ENCODE measurements at places on chromosomes 3 and 15.

DNA sequence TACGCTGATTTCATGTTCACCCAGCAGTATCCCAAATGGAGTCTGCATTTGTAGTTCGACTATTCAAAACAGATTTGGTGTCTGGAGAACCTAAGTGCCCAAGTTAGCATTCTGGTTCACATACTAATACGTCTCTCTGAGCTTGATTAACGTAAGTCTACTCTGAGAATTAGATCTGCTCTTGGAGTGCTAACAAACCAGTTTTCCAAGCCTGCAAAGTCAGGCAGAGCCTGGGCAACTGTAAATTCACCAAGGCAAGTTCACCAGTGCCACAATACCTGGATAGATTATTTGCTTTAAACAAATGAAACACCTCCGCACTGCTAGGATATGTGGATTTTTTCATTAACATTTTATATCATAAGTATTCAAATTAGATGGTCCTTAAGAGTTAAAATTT lies 912.6 kb downstream of the ROBO1 start:
- no peak for DNase-seq

DNA sequence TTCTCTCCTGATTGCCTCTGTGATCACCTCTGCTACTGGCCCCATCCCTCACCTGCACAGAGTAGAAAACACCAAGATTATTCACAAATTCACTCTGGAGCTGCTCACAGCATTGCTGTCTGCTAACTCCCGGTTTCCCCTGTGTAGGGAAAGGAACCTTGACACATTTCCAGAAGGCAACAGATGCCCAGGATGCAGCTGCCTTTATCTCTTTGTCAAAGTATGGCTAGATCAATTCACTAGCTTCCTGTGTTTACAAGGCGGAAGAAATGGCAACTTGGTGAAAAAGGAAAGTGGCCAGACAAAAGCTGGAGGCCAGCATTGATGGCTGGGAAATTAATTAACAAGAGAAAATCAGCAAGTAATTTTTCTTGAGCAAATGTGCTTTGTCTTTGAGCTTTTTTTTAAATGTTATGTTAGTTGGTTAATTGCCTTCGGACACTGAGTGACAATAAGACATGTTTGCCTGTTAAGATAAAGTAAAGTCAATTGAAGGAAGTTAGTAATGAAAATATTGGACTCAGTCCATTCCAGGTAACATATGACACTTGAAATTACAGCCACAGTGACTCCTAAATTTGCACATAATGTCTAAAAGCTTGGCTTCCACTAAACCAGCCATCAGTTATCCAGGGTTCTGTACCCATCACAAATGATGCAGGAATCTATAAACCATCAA lies 394.6 kb upstream of the IL12A start:
- DNase-seq: no peak

DNA sequence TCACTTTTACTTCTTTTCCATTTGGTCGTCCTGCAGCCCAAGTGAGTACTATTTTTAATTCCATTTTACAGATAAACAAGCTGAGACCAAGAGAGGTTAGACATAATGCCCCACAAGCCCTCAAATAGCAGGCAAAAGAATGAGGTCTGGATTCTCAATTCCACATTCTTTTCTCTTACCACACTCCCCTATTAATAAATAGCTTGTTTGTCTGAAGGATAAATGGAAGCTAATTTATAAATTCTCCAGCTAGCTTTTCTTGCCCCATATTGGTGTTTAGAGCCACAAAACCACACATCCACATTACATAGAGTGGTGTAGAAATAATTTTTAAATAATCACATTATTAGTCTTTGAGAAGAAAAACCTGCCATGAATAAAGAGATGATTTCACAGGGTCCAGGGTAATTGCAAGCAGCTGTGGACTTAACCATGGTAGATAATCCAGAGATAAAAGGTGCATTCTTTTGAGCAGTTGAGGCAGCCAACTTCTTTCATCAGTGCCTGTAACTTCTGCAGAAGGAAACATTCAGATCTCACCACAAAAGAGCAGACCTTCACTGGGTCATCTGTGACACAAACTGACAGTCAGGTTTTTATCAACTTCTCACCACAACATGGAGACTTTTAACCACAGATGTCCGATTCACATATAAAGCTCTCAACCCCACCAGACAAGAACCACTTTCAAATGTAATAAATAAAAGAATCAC lies 313.4 kb upstream of the STT3B start:
- no peak for DNase-seq

GRCh38 chr3:18215639-18216038 lies 209.5 kb downstream of the SATB1 start:
- no peak for DNase-seq

- DNase-seq: no peak
Observed at GRCh38 chr3:34013818-34014570, 215.6 kb downstream of the PDCD6IP start.

GRCh38 chr3:7388026-7388425 lies 527.1 kb downstream of the GRM7 start:
- DNase-seq: no peak

GRCh38 chr3:155350571-155350970 lies 57.1 kb upstream of the STRIT1 start:
- no peak for DNase-seq

DNA sequence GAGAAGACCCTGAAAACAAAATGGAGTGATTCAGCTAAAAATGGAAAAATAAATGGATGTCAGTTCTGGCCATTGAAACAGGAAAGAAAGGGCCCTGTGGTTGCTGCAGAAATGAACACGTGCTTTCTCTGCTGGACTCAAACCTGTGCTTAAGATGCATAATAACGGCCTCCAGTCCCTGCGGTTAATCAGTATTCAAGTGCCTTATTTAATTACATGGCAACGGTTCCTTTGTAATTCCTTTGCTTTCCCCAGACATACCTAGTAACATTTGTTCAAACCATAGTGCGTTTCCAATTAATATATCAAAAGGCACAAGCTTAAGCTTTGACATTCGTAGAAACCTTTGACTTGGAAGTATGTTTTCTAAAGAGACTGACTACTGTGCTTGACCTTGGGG lies 428.3 kb downstream of the GABRG3 start:
- DNase-seq: no peak

Measured in stimulated activated CD8-positive, alpha-beta memory T cell treated with anti-CD3 and anti-CD28 coated beads, Interleukin-15, amount 100 ng/mL, for 24 hours (primary cell).